Effector memory CD4-positive, alpha-beta T cell (primary cell): ENCODE measurements at places on chromosomes 6 and 20.

DNA sequence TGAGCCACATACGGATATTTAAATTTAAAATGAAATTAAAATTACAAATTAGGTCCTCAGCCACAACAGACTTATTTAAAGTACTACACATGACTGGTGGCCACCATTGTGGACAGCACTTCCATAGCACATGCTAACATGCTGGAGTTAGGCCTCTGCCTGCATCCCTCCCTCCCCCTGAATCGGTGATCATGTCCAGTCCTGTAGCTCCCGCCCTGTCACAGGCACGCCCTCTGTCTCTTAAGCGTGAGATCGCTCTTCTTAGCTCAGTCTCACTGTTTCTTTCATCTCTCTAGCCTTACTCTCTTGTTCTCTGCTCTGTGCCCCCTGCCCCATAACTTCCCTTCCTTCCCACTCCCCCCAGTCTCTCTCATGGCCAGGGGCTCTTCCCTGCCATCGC is 28.9 kb downstream of the ELMO2 start:
- no peak for DNase-seq

DNA sequence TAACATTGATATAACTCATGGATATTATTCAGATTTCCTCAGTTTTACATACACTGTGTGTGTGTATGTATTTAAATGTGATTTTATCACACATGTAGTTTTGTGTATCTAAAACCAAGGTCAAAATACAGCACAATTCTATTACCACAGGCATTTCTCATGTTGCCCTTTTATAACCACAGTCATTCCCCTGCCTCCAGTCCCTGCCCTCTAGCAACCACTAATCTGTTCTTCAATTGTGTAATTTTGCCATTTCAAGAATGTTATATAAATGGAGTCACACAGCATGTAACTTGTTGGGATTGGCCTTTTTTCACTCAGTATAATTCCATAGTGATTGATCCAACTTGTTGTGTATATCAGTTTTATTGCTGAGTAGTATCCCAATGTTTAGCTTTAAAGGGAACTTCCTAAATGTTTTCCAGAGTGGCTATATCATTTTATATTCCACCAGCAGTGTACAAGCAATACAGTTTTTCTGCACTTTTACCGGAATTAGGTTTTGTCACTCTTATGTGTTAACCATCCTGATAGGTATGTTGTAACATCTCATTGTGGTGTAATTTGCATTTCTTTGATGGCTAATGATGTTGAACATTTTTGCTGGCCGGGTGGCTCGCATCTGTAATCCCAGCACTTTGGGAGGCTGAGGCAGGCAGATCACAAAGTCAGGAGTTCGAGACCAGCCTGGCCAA is 338.2 kb downstream of the SOX4 start:
- DNase-seq, result no peak

- no peak for DNase-seq
Observed at GRCh38 chr6:91241946-91242613, 655.2 kb upstream of the MAP3K7 start.

DNA sequence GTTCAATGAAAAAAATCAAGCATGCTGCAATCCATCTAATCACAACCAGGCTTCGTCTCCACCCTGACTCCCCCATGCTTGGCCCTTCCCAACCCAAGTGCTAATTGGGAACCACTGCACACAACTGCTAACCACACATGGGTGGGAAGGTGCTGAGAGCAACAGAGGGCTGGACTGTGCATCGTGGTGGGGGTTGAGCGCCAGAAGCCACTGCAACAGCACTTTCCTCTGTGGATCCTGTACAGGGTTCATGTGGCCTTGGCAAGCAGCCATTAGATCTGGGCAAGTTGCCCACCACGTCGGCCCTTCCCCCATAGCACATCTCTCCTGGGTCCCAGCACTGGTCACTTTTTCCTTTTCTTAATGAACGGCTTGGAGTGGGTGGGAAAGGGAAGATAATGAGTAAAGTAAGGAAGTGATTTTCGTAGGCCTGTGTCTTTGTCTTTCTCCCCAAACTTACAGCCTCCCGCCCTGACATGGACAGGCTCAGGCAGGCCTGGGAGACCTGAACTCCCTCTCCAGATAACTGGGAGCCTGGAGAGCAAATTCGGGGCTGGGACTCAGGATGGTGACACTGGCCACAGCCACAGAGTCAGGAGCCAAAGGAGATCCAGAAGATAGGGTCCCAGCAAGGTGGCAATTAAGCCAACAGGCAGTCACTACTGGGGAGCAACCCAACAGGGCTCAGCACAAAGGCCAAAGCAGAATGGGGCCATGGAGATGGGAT is 34.4 kb upstream of the MRPS10 start:
- DNase-seq, result no peak

DNA sequence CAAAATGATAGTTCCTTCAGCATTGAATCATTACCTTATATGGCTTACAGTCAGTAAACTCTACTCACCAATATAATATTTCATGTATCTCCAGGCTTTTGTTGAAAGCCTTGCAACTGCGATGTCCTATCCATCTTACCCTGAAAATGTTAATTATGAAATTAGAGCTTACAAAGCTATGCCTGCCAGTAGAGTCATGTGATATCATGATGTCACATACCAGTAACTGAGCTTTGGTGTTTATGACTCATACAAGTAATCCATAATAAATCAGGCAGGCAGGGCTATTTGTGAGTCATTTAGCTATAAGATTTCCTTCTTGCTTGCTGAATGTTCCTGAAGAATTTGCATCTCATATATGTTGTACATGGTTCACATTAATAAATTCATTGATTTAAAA is 44.9 kb upstream of the FAM83B start:
- DNase-seq, result no peak

- DNase-seq, result no peak
Observed at GRCh38 chr6:3333263-3333662, 74.5 kb downstream of the PSMG4 start.

GRCh38 chr6:28789553-28790083 is 134.2 kb downstream of the TRIM27 start:
- no peak for DNase-seq

DNA sequence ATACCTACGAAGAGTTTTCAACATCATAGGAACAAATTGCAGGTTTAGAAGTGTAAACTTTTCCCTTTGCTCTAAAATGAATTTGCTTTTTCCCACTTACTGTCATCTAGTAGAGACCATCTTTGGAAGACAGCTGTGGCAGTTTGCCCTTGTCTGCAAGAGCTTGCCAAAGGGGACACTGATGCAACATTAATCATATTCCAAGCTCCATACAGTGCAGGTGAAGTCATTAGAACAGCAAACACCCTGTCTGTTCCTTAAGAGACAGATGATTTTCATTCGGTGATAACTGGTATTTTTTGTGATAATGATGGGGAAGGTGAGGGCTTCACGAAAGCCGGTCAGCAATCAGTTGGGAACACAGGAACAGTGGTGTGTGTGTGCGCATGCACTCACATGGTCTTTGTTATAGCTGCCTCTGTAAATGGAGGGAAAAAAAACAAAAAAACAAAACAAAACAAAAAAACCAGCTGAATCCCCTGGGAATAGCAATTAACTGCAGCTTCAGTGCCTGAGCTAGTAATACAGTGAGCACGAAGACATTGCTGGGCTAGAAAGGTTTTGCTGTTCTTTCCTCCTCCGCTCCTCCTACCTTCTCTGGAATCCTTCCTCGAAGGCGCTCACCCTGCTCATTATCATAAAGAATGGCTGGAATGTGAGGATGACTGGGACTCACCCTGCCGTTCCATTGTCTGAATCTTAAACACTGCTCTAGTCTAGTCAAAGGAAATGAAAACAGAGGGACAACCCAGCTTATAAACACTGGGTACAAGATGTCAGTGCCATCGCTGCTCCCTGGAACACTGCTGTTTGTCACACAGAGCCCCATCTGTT is 35.2 kb upstream of the KIF13A start:
- DNase-seq, result no peak

DNA sequence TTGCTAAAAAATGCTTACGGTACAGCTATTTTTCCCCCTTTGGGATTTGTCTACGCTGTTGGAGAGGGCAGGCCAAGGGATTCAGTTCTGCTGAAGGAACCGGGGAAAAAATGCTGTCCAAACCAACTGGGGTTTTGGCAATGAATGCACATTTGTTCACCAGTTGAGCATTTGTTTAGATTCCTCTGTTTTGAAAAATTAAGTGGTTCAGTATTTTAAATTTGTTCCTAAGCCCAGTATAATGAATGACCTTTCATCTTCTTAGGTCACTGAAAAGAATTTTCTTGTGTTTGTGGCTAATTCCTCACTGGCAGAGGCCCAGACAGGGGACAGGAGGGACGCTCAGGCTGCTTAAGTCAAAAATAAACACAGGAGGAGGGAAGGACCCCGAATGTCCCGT is 10.8 kb upstream of the EYA2 start:
- no peak for DNase-seq

- no peak for DNase-seq
Observed at GRCh38 chr6:122788663-122789181, 336 bp upstream of the SMPDL3A start.

- DNase-seq, result no peak
Observed at GRCh38 chr6:131894493-131895424, 56.4 kb downstream of the CCN2 start.

- DNase-seq, result no peak
Observed at GRCh38 chr6:147528511-147529145, 20.1 kb downstream of the SAMD5 start.

GRCh38 chr20:18412221-18412901 is 54.5 kb downstream of the DZANK1 start:
- no peak for DNase-seq

DNA sequence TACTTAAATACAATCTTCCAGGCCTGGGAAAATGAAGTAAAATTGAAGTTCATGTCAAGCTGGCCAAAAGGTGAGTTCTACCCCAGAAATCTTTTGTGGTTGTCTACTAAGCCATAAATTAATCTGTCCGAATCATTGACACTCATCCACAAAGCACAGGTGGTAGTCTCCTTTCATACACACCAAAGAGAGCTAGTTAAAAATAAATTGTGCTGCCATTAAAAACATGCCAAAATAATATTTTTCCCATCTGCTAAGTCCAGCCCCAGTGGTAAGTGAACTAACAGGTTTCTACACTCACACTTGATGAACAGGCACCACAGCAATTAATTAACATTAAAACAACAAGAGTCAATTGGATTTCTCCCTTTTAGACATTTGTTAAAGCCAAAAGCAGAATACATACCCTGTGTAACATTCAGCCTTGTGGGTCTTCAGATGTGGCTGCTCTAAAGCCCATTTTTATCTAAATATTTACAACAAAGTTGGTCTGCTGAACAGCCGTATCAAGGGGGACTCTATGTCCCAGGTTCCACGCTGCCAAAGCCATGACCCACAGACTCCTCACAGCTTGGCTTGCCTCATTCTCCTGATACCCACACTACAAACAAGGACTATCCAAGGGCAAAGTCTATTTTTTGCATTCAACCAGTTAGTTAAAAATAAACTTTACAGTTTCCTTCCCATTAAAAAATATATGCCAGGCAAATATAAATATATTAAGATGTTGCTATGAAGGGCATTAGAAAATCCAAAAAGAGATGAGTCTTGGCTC is 490.4 kb downstream of the BMP2 start:
- DNase-seq, result no peak

- DNase-seq, result no peak
Observed at GRCh38 chr6:48757661-48758060, 646.7 kb upstream of the PTCHD4 start.

GRCh38 chr20:7459083-7459482 is 481.2 kb downstream of the HAO1 start:
- DNase-seq, result no peak

DNA sequence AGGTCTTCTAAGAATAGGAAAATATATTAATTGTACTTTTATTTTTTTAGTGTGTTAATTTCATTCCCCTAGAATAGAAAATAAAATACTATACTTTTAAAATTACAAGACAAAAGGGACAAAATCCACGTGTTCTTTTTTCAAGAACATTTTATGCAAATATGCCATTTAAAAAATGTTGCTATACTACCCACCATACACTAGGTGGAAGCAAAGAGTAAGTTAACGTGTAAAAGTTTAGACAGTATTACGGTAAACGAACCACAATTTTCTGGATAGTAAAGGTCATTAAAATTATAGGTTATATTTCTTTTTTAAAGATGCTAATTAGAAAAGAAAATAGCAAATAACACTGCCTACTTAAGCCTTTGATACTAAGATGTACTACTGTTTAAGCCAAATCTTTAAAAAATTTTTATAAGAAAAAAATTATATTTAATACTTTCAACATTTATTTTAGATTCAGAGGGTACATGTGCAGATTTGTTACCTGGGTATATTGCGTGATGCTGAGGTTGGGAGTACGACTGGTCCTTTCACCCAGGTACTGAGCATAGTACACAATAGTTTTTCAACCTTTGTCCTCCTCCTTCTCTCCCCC is 287.6 kb downstream of the PHF3 start:
- no peak for DNase-seq

GRCh38 chr6:34362176-34362575 is 30.3 kb downstream of the NUDT3 start:
- no peak for DNase-seq

GRCh38 chr20:62642666-62643520 is 590 bp downstream of the SLCO4A1 start:
- DNase-seq, result no peak

GRCh38 chr6:166305562-166306117 is 2.6 kb downstream of the PRR18 start:
- DNase-seq, result no peak

DNA sequence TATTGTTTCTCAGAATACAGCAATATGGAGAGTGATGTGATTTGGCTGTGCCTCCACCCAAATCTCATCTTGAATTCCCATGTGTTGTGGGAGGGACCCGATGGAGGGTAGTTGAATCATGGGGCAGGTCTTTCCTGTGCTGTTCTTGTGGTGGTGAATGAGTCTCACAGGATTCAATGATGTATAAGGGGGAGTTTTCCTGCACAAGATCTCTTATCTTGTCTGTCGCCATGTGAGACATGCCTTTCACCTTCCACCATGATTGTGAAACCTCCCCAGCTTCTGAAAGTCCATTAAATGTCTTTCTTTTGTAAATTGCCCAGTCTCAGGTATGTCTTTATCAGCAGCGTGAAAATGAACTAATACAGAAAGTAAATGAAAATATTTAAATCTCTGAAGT is 234.8 kb upstream of the TENT5A start:
- DNase-seq, result no peak

DNA sequence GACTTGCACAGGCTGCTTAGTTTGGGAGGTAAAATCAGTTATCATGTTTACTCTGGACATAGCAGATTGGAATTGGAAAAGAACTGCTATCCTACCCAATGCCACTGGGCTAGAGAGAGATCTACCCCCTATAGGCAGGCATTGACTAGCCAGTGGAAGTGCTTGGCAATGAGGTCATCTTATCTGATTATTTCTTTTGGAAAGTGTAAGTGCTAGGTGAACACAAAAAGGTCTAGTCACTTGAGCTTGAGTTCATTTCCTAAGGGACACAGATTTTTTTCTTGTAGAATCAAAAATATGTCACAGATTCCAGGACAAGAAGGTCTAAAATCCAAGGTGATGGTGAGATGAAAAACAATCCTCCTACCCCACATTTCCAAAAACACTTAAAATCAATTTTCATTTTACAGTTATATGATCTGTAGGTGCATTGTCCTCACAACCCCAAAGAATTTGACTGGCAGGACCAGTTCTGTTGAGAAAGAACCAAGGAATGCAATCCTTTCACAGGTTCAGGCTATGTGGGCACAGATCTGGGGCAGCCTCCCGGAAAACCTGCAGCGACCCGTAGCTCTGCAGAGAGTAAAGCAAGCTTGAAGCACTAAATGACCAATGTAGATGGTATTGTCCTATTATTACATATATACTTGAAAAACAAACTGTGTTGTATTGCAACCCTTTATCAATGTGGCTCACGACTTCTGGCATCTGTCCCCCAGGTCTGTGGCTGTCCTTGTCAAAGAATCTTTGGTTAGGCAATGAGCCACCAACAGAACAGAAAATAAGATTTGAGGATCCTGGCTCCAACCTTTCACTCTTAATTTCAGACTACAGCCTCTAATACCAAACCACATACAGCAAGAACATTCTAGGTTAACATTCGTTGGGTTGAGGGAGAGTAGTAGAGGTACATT is 67.3 kb upstream of the ADTRP start:
- DNase-seq, result no peak
